ENCODE measurements at places on chromosomes 5 and 9.

DNA sequence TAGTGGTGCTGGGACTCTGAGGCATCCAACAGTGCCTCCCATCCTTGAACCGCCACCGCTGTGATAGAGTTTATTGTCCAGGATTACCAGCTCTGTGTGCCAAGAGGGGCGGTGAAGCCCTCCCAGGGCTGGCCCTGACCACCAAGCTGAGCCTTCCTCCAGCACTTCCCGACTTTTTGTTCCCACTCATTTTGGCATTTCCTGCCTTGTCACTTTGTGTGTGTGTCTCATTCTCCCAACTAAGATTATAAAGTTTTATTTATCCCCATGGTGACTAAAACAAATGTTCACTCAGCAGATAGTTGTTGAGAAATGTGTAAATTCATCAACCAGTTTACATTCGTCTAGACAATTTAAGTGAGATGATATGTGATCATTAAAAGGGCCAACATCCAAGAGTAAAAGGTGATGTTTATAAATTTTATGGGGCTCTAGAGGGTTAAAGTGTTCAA lies 2.5 kb downstream of the F2R start:
- no peak for DNase-seq

DNA sequence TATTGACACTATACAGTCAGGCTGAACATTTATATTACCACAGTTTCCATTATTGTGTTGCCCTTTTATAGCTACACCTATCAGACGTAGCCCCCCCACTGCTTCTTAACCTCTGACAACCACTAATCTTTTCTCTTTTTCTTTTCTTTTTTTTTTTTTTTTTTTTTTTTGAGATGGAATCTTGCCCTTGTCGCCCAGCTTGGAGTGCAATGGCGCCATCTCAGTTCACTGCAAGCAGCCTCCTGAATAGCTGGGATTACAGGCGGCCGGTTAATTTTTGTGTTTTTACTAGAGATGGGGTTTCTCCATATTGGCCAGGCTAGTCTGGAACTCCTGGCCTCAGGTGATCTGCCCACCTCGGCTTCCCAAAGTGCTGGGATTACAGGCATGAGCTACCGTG lies 75.4 kb downstream of the UHRF2 start:
- DNase-seq, result no peak

DNA sequence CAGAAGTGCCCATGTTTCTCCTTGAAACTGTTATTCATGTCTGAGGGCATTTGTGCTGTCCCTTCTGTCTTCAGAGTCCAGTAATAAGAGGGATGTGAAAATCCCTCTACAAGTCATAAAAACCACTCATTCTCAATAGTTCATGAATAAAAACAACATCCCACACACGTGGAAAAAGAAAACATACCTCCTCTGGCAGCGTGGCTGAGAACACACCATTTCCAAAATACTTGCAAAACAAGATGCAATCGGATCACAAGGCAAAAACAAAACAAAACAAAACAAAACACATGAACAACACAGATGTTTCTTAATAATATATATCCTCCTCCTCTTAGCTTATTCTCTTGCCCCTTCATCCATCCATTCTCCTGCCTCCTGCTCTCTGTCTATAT lies 71.0 kb upstream of the EQTN start:
- no peak for DNase-seq

DNA sequence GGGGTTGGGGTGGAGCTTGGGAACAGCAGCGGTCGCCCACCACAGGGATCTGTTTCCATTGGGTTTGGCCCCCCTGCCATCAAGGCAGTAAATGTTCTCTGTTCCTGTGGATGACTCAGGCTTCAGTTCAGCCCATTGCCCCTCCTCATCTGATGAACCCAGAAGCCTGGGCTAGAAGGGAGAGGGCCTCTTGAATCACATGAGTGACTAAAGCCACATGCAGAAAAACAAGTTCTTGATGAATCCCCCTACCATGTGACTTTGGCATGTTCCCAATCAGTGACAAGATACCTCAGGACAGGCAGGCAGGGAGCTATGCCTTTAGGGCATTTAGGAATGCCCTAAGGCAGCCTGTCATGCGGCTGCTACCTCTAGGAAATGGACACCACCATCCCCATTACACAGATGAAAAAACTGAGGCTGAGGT lies 2.5 kb downstream of the SH3PXD2B start:
- peak; percentile 67 for DNase-seq

DNA sequence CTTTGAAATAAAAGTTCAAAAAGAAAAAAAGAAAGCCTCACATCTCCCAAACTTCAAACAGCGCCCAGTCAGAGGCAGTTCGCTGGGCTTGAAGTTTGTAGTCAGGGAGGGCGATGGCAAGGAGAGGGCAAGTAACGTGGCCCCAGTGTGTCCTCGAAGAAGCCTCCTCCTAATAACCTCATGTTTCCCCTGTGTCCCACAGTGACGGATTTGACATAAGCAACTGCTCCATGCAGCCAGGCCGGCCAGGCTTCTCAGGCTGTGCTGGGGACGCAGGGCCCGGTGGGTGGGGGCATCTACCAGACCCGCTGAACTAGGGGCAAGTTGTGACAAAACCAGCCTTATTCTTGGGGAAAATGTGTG lies 172.2 kb downstream of the ERCC6L2 start:
- no peak for DNase-seq

- DNase-seq, result no peak
These were observed 92.9 kb downstream of the RXRA start for GRCh38 chr9:134419000-134419683.

DNA sequence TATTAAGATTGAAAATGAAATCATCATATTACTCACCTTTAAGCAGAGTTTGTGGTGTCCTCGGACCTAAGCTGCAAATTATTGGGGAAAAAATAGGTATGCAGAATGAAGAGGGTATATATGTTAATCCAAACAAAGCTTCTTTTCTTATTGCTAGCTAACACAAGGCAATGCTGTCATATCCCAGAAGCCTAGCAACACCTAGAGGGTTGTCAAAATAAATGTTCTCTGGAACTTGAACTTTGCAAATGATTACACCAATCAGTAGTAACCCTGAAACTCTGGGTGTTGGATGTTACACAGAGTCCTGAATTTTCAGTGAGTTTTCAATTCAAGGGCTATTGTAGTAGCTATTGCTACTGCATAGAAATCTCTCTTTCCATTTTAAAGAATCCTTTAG lies at the start of gene C6:
C6 (minus strand) TSS at position 193 of the 400 bp plus-strand sequence. CDS start 10,302 bp downstream, outside the sequence.
- DNase-seq, result no peak

GRCh38 chr5:158373608-158374395 lies 514.9 kb upstream of the CLINT1 start:
- no peak for DNase-seq

- DNase-seq, result no peak
These were observed 1.9 kb downstream of the VLDLR start for GRCh38 chr9:2623288-2624050.

DNA sequence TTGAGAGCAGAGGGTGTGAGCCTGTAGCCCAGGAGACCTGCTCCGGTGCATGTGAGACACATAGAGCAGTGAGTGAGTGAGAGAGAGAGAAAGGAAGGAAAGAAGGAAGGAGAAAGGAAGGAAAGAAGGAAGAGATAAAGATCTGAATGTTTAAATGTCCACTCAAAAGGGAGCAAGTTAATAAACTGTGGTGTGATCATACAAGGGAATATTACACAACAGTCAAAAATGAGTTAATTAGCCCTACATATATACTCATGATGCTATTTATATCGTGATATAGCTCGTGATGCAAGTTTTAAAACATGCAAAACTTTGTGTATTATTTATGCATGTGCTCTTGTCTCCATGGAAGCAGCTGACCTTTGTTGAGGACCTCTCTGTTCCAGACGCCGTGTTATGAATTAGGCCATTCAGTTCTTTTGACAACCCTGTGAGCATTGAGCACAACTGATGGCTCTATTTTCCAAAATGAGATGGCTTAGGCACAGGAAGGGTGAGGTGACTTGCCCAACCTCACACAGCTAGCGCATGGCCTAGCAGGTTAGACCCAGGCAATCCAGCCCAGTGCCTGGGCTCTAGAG lies 70.6 kb downstream of the HMCN2 start:
- no peak for DNase-seq

DNA sequence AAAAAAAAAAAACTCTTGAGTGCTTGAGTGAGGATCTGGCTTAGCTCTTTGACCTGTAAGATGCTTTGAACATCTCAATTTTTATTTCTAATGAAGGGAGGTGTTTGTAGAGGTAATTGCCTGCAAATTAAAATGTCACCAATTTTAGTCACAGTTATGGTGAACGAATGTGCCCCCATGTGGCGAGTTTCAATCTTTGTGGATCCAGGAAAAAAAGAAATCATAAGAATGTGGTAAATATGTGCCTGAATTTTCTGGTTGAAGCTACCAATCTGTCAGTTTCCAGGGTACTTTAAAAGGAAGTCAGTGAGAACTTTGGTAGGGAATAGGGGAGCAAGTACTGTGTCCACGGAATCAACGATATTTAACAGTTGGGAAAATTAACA lies 1772.4 kb upstream of the CDH9 start:
- no peak for DNase-seq

DNA sequence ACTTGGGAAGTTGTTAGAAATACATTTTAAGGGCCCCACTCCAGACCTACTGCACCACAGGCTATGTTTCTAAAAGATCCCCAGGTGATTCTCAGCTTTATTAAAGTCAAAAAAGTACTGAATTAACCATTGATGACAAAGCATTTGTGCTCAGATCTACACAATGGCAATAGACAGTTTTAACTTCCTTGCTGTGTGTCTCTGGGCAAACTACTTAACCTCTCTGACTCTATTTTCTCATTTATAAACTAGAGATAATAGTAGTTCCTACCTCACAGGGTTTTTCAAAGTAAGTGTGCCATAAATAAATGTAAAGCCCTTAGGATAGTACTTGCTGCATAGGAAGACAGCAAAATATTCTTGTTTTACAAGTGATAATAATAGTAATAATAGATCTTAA lies 66.3 kb downstream of the LIX1 start:
- DNase-seq, result no peak

GRCh38 chr9:71349218-71349617 lies 227.8 kb upstream of the TRPM3 start:
- peak; percentile 45 for DNase-seq

Data from non-pigmented ciliary epithelial cell (primary cell).